ENCODE measurements at places on chromosomes 5 and 9.

DNA sequence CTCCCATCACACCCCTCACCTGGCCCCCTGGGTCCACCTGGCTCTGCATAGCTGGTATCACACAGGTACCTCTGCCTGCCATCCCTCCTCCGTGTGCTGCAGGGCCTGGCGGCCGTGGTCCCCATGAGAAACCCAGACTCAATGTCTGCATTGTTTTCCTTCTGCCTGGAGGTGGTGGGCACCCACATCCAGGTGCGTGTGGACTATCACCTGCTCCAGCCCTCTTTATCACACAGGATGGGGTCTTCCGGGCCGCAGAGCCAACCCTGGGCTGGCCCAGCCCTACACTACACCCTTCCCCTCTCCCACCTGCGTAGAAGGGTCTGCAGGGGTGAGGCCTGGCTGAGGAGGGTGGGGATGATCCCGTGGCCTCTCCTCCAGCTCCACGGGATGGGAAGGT lies 7.0 kb upstream of the FUT7 start:
- no peak for DNase-seq

- no peak for DNase-seq
Measured at GRCh38 chr9:83655433-83655832, 32.5 kb downstream of the IDNK start.

DNA sequence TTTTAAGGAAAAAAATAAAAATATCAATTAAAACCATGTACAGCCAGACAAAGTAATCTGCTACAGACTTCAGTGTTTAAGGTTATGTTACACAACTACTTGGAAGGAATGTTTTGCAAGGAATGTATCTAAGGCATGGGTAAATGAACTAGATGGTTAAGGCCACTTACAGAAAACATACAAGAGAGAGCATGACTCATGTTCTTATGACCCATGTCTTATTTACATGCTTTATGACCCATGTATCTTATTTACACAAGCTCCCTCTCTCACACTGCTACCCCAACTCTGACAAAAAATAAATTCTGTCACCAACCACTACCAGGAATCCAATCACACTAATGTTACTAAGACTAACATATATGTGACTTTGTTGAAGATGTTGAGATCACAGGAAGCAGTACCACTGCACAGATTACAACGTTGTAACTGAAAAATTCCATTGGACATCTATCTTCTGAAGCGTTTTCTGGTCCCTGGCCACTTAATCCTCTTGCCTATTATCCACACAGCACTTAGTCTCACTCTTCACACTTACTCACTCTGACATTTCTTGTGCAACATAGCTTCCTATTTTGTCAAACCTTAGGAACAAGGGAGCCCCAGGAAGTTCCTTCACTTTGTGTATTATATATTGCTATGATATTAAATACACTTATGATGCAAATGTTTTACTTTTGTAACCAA lies 1630.1 kb upstream of the C9orf72 start:
- no peak for DNase-seq

- DNase-seq = no peak
Measured at GRCh38 chr9:6197330-6197729, 18.3 kb upstream of the IL33 start.

GRCh38 chr9:136629879-136630661 lies 32.6 kb upstream of the EGFL7 start:
- DNase-seq = no peak

DNA sequence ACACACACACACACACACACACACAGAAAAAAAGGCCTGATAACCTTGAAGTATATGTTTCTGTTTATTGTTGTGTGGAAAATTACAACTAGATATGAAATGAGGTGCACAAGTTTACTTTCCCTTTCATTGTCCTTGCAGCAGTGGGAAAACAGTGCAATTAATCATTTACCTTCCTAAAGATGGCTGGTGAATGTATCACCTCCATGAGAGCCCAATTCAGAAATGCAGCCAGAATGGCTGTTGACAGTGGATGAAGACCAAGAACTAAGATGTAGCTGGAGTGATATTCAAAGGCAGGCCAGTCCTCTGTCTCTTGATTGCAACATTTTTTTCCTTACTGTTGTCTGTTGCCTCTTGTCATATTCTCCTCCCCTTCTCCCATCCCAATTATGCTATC lies 49.6 kb upstream of the EIF4EBP3 start:
- no peak for DNase-seq

DNA sequence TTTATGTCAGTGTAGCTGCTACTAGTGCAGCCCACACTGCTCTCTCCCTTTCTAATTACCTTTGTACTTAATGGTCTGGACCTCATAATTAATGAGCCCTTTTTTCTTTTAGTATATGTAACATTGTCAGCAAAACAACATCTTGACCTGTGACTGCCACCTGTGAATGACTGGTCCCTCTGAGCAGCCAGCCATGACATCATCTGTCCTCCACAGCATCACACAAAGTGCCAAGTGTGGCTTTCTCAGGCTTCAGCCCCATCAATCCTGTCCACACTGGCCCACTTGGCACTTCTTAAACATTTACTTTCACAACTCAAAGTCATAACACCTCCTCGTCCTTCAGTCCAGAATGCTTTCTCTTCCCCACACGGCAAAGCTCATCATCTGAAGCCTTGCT lies 104.7 kb downstream of the GPR21 start:
- DNase-seq = no peak

DNA sequence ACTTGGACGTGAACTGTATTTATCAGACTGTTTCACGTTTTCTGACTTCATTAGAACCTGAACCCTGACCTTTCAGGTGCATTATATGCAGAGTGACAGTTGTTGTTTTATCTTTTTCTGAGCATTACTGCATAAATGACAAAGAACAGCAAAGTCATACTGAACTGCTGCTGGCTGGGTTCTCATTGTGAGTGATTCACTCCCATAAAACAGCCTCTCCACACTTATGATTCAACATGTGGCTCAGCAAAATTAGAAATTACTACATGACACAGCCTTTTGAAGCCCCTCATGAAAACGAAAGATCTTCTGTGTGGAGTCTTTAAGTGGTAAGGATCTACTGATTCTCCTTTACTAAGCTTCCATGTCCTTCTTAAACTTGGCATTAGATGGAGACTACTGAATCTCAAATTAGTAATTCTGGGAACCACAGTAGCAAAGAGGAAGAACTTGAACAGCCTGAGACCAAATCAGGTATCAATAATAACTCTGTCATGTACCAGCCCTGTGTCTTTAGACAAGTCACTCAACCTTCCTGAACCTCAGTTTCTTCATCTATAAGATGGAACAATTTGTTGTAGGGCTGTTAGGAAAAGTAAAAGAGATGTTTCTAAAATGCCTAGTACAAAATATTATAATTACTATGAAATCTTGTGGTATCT lies 172.3 kb upstream of the GNA14 start:
- no peak for DNase-seq

GRCh38 chr9:137319011-137319738 lies 17.1 kb upstream of the NRARP start:
- DNase-seq = no peak

DNA sequence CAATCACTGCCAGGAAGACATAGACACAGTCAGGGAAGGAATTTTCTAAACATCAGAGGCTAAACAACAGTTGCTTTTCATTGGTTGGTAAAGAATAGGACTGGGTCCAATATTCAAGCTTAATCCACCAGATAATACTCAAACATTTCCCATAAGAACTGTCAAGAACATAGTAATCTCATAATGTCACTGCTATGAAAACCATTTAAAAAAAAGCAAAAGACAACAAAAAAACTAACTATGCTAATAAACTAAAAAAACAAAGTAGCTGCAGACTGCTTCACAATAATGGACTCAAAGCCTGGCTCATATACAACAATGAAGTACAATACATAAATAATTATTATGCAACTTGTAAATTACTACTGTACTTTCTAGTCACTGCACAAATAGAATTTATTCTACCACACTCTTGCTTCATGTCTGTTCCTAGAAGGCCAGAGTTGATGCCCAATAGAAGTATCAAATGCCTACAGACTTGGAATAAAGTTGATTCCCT lies 148.7 kb downstream of the MLLT3 start:
- no peak for DNase-seq

DNA sequence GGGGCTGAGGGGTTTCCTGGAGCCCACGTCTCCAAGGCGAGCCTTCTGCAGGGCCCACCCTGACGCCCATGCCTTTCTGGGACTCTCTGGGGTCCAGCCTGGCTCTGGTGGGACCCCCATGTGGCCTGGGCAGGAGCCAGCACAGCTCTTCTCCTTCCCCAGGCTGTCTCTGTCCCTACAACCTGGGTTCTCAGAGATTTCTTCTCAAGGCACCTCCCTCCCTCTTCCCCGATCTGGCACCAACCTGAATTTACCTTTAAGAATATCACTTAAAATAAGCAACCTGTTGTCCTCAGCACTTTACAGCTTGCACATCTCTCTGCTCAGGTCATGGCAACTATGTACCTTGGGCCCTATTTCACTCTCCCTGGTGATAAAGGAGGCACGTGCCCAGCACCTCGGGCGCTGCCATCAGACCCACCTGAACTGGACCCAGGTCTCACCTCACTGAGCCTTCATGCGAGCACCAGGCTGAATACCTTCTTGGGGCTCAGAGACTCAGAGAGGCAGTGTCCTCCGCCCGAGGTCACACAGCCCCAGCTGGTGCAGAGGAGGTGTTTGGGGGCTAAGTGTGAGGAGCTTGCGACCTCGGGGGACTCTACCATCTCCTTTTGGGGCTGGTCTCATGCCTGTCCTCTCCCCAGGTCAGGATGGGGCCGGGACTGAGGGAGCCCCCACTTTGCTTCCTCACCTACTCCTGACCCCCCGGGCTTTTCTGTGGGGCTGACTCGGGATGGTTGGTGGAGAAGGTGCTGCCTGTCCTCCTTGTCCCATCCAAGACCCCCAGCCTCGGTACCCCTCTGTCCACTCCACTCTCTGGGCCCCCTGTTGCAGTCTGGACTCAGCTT lies 217.7 kb downstream of the C9orf50 start:
- DNase-seq = no peak

DNA sequence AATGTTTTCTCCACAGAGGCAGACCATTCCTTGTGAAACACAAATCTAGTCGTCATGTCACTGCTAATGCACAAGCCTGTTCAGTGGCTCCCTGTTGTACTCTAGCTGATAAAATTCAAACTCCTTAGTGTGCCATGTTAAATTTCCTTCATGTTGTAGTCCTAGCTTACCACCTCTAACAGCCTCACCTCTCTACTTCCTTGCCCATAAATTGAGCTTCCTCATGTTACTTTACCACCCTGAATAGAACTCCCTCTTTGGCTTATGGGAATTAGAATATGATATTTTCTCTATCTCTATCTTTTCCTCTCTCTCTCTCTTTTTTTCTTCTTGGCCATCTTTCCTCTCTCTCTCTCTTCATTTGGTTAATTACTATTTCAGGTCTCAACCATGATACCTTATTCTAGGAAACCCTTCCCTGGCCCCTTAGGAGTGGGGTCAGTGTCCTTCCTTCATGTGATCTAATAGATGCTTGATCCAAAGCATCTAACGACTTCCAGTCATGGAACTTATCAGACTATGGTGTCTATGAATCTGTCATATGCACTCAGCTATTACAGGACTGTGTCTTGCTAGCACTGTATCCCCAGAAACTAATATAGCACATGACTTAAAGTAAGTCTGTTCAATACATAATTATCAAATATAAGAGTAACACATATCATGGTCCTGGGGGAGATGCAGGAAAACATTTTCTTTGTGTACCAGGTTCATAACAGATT lies 31.5 kb upstream of the ALDH1A1 start:
- DNase-seq = no peak

- no peak for DNase-seq
Measured at GRCh38 chr9:90419221-90419851, 223.3 kb downstream of the DIRAS2 start.

DNA sequence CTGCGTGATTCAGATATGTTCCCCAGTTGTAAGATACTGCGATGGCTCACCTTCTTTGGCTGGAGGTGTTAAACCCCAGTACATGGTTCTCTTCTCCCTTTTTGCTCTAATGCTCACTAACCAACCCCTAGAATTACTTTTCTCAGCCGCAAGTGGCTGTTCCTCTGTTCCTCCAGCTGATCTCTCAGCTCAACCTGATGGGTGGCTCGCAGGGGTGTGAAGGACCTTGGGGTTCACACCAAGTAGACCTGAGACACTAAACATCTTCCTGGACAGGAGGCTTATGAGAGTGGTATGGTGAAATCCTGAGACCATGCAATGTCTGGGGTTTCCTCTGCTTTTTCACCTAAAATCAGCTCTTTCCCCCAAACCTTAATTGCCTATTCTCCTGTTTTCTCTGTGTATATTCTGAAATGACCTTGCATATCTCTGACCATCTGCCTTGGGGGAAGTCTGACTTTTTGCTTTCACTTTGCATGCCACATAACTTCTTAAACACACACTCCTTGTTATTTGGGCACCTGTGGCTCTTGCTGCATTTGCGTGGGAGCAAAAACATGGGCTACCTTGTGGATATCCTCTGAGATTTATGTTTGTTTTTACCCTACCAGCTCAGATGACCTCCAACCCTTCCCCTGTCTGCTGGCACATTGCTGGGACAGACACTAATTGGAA lies 15.9 kb upstream of the IFNA14 start:
- DNase-seq = no peak

DNA sequence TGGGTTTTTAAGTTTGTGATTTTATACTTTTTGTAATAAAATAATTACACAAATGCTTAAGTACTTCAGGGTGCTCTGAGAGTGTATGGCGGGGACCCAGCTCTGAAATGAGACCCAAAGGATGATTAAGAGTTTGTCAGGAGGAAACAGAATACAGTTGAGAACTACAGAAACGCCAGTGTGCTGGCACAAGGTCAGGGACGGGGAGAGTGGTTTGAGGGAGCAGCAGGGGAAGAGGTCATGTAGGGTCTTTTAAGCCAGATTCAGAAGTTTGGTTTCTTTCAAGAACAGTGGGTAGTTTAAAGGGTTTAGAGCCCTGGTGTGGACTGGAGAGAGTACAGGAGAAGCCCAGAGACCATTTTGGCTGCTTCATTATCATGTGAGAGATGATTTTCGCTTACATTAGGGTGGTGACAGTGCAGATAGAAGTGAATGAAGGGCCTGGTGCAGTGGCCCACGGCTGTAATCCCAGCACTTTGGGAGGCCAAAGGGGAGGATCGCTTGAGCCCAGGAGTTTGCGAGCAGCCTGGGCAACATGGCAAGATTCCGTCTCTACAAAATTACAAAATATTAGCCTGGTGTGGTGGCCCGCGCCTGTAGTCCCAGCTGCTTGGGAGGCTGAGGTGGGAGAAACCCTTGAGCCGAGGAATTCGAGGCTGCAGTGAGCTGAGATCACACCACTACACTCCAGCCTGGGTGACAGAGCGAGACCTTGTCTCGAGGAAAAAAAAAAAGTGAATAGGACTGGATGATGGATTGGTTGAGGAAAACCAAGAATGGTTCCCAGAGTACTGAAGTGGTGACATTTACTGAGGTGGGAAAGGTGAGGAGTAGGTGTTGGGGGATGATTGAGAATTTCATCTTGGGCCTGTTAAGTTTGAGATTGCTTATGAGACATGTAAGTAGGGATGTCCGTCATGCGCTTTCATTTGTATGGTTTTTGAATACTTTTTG lies 1.4 kb upstream of the ETF1 start:
- no peak for DNase-seq

DNA sequence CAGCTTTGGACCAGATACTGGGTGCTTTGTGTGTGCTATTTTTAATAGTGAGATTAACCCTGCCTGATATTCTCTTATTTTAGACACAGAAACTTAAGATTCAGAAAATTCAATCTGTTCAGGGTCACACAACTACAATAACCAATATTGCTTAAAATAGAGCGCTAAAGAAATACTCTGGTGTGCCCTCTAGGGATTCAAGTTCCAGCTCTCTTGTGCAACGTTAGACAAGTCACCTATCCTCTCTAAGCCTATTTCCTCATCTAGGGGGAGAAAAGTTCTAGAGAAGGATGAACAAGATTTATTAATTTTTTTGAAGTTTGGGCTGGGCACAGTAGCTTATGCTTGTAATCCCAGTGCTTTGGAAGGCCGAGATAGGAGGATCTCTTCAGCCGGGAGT lies 2.1 kb upstream of the SCAI start:
- DNase-seq = no peak

GRCh38 chr5:135139381-135140134 lies 105.5 kb upstream of the PITX1 start:
- DNase-seq = no peak
